ENCODE measurements at places on chromosomes 7 and 10. TPM values are rescaled to one million over a fixed set of nuclear protein-coding genes. Genes with fewer than 3 reads are reported as not detected.

GRCh38 chr7:151693140-151693539, 173.4 kb upstream of the RHEB start:
- no peak overlapping the region for H3K27ac ChIP-seq
- H3K27me3 ChIP-seq: no peaks in the 10 kb centered on the region
- H3K4me3 ChIP-seq: no peak overlapping the region

GRCh38 chr7:51080216-51080615, 236.4 kb downstream of the COBL start:
- no peak for DNase-seq
- H3K27ac ChIP-seq: no peak overlapping the region
- no peaks in the 10 kb centered on the region for H3K36me3 ChIP-seq
- H3K4me3 ChIP-seq: no peak overlapping the region
- H3K27me3 ChIP-seq: no peaks in the 10 kb centered on the region

GRCh38 chr10:57338823-57339558, 928.7 kb downstream of the IPMK start:
- DNase-seq: peak; percentile 5
- peaks cover 3% of the 10 kb centered on the region for H3K36me3 ChIP-seq
- no peaks in the 10 kb centered on the region for H3K4me1 ChIP-seq
- no peaks in the 10 kb centered on the region for H3K27me3 ChIP-seq
- H3K27ac ChIP-seq: no peak overlapping the region

GRCh38 chr7:110881721-110882120, 209.2 kb upstream of the LRRN3 start:
- no peak for DNase-seq
- no peaks in the 10 kb centered on the region for H3K4me1 ChIP-seq
- H3K27ac ChIP-seq: no peak overlapping the region
- no peaks in the 10 kb centered on the region for H3K36me3 ChIP-seq
- H3K27me3 ChIP-seq: no peaks in the 10 kb centered on the region

DNA sequence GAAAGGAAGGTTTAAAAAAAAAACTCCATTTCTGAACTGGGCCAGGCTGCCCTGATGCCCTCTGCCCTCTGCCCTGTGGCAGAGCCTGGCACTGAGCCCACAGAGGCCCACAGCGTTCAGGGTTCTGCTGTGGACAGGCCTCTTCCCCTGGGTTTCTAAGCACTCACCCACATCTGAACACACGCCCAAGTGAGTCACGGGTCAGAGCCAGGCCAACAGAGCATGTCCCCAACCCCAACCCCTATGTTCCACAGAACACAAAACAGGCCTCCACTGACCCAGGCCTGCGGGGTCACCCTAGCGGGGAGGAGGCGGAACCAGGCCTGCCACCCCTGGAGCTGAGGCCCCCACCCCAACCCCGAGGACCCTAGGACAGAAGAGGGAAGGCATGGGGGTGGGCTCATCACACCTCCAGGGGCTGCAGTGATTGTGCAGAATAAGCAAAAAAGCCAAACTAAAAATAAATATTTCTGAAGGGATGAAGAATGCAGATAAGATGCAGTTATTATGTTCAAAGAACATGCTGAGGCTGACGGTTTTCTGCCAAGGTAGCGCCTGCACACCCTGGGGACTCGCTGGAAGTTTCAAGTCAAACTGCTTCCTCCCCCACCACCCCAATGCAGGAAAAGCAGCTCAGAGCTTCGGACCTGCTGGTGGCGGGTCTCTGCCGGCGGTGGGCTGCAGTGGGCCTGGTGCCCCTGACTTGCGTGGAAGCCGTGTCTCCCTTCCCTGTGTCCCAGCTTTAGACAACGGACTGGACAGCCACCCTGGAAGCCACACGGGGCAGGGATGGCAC, 5.4 kb downstream of the WDR86 start:
- no peak for DNase-seq
- H3K27ac ChIP-seq: no peak overlapping the region
- H3K27me3 ChIP-seq: peaks cover 9% of the 10 kb centered on the region
- peaks cover 13% of the 10 kb centered on the region for H3K4me1 ChIP-seq
- no peak overlapping the region for H3K4me3 ChIP-seq
- peaks cover 3% of the 10 kb centered on the region for H3K36me3 ChIP-seq

DNA sequence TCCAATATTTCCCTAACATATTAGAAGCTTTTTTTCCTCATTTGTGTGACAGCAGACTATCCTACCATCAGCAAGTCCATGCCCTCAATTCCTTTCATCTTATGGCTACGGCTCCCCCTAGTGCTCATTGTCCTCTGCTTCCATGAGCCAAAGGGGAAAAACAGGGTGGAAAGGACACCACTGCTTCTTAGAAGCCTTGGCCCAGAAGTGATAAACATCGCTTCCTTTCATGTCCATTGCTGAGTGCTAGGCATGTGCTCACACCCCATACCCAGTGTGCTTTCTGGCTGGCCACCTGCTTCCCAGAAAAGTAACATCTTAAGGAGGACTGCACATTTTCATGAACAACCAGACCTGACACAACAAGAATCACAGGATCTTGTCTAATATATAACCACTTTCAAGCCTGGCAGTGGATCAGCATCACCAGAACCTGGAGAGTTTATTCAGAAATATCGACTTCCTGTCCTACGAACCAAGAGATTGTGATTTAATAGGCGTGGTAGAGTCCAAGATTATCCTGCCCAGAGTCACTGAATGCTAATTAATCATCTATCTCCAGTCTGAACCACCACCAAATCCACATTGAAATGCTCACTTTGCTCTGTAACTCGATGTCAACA, 650.5 kb upstream of the SORCS1 start:
- no peaks in the 10 kb centered on the region for H3K4me1 ChIP-seq
- H3K4me3 ChIP-seq: no peak overlapping the region
- no peaks in the 10 kb centered on the region for H3K27me3 ChIP-seq
- DNase-seq: no peak
- no peaks in the 10 kb centered on the region for H3K36me3 ChIP-seq

- H3K27me3 ChIP-seq: no peaks in the 10 kb centered on the region
- no peak overlapping the region for H3K4me3 ChIP-seq
- H3K4me1 ChIP-seq: peaks cover 27% of the 10 kb centered on the region
- no peaks in the 10 kb centered on the region for H3K36me3 ChIP-seq
Observed at GRCh38 chr10:63409465-63410027, 56.2 kb downstream of the JMJD1C start.

DNA sequence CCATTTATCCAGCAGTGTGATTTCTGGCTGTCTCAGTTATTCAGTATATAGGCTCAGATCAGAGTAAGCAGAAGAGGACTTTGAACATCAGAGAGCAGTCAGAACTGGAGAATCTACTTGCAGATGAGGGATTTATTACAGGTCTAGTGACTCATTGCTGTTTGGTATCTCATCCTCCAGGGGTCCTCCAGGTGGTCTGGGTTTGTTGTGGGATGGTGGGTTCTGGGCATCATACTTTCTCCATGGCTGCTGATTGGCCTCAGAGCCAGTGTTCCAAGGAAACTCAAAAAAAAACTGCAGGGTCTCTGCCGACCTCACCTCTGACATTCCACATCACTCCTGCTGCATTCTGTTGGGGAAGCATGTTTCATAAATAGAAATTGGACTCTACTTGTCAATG, 214.8 kb downstream of the CNTNAP2 start:
- no peaks in the 10 kb centered on the region for H3K36me3 ChIP-seq
- DNase-seq: no peak
- no peak overlapping the region for H3K4me3 ChIP-seq
- H3K27ac ChIP-seq: no peak overlapping the region

- no peak overlapping the region for H3K27ac ChIP-seq
- H3K4me3 ChIP-seq: no peak overlapping the region
- no peaks in the 10 kb centered on the region for H3K4me1 ChIP-seq
- DNase-seq: no peak
- H3K27me3 ChIP-seq: no peaks in the 10 kb centered on the region
Observed at GRCh38 chr10:98621630-98622029, 174.9 kb upstream of the HPS1 start.

GRCh38 chr7:158741294-158741666, 36.7 kb upstream of the NCAPG2 start:
- H3K36me3 ChIP-seq: peaks cover 15% of the 10 kb centered on the region
- H3K27me3 ChIP-seq: no peaks in the 10 kb centered on the region
- H3K4me1 ChIP-seq: peaks cover 14% of the 10 kb centered on the region
- H3K27ac ChIP-seq: no peak overlapping the region
- DNase-seq: no peak

DNA sequence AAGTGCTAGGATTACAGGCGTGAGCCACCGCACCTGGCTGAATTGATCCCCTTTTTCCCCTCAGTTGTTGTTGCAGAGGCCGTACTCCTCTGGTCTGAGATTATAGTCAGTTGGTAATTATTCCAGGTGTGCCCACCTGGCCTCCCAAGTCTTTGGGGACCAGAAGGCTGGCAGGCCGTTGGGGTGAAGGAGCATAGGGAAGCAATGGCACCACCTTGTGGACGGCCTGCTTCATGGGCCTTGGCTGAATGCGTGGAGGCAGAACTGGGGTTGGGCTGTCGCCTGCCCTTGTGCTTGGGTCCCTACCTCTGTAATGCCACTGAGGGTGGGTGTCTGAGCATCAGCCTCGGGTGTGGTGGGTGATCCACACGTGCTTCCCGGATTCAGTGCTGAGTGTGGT, 125.7 kb downstream of the RGS10 start:
- peak; percentile 74 for DNase-seq
- no peaks in the 10 kb centered on the region for H3K36me3 ChIP-seq
- no peaks in the 10 kb centered on the region for H3K27me3 ChIP-seq
- no peak overlapping the region for H3K4me3 ChIP-seq
- no peak overlapping the region for H3K27ac ChIP-seq
- H3K4me1 ChIP-seq: no peaks in the 10 kb centered on the region

- H3K27me3 ChIP-seq: peaks cover 66% of the 10 kb centered on the region
- peak; percentile 17 for DNase-seq
- H3K36me3 ChIP-seq: no peaks in the 10 kb centered on the region
- H3K4me1 ChIP-seq: peaks cover 18% of the 10 kb centered on the region
Observed at GRCh38 chr7:120856621-120857352, 1.2 kb downstream of the TSPAN12 start.

DNA sequence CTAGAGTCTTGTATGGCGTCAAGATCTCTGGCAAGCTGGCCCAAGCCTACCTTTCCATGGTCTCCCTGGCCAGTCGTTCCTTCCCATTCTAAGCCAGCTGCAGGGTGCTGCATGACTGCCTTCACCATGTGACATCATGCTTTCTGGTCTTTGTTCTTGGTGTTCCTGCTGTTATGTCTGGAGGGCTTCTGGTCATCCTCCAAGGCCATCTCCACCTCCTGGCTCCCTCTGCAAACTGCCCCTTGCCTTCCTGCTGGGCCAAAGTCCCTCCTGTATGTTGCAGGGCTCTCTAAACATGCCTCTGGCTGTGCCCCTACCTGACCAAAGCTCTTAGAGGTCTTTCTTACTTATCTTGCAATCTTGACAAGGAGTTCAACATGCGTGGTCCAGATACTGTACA, 44.4 kb upstream of the SHH start:
- H3K4me1 ChIP-seq: no peaks in the 10 kb centered on the region
- no peaks in the 10 kb centered on the region for H3K27me3 ChIP-seq
- no peak overlapping the region for H3K27ac ChIP-seq
- DNase-seq: no peak
- no peaks in the 10 kb centered on the region for H3K36me3 ChIP-seq
- no peak overlapping the region for H3K4me3 ChIP-seq

GRCh38 chr7:138402749-138403148, 57.3 kb upstream of the TRIM24 start:
- no peak overlapping the region for H3K27ac ChIP-seq
- H3K4me3 ChIP-seq: no peak overlapping the region
- H3K36me3 ChIP-seq: no peaks in the 10 kb centered on the region
- H3K27me3 ChIP-seq: no peaks in the 10 kb centered on the region
- DNase-seq: no peak

- H3K4me3 ChIP-seq: peak overlapping the region; percentile 78
- no peaks in the 10 kb centered on the region for H3K36me3 ChIP-seq
- DNase-seq: peak; percentile 44
- no peaks in the 10 kb centered on the region for H3K27me3 ChIP-seq
Observed at GRCh38 chr10:329361-330099, 194.3 kb downstream of the ZMYND11 start.

- no peaks in the 10 kb centered on the region for H3K4me1 ChIP-seq
- H3K27ac ChIP-seq: no peak overlapping the region
- no peaks in the 10 kb centered on the region for H3K36me3 ChIP-seq
- no peak for DNase-seq
- no peaks in the 10 kb centered on the region for H3K27me3 ChIP-seq
Observed at GRCh38 chr10:2262333-2262732, 525.0 kb upstream of the ADARB2 start.

DNA sequence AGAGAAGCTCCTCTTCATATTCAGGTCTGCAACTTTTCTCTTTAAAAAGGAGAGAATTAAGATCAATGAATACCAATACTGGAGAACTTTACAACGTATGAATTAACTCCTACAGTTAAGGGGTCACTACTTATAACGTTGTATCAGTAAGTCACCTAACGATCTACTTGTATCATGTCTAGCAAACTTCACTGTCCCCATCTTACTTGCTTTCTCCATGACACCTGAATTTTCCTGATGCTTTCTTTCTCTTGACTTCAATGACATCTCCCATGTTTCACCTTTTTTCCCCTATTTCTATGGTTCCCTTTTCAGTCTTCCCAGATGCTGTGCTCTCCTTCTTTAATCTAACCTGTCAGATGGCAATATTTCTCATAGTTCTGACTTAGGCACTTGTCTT, 19.6 kb downstream of the NAMPT start:
- no peak overlapping the region for H3K4me3 ChIP-seq
- H3K4me1 ChIP-seq: peaks cover 48% of the 10 kb centered on the region
- no peak for DNase-seq
- H3K27me3 ChIP-seq: no peaks in the 10 kb centered on the region

- DNase-seq: no peak
- no peaks in the 10 kb centered on the region for H3K4me1 ChIP-seq
- no peak overlapping the region for H3K27ac ChIP-seq
- no peak overlapping the region for H3K4me3 ChIP-seq
- peaks cover 8% of the 10 kb centered on the region for H3K27me3 ChIP-seq
Observed at GRCh38 chr7:87779806-87780205, 96.4 kb downstream of the SLC25A40 start.

DNA sequence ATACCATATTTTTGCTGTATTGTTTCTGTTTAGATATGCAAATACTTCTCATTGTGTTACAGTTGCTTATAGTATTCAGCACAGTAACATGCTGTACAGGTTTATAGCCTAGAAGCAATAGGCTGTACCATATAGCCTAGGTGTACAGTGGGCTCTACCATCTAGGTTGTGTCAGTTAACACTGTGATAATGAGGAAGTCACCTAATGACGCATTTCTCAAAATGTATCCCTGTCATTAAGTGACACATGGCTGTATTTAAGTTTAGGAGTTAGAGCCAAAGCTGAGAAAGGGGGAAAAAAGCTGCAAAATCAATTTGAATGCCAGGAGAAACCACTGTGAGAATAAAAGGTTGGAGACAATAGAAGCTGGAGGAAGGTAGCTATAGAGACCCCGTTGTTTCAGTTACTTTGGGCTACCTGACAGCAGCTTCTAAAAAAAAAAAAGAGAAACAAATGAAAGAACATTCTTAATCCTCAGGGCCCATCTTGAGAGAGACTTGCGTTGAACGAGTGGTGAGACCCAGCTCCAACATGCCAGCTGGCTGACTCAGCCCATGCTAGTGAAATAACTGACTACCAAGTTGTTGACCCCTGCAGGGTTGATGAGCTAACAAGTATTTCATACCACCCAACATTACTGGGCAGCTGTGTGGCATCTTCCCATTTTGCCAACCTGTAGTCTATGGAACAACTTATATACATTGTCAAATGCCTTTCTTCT, 8.7 kb downstream of the STARD3NL start:
- H3K36me3 ChIP-seq: peaks cover 7% of the 10 kb centered on the region
- peaks cover 48% of the 10 kb centered on the region for H3K4me1 ChIP-seq
- no peak for DNase-seq
- H3K4me3 ChIP-seq: no peak overlapping the region

ATG9B gene
- total RNA-seq: 10.1 TPM

CLDN3 gene
- not detected for total RNA-seq

LRRC4 gene
- 0.53 TPM for total RNA-seq

STRIP2 gene
- total RNA-seq: 73.5 TPM

PLAC9 gene
- total RNA-seq: not detected

AQP1 gene
- 0.60 TPM for total RNA-seq

TAS2R41 gene
- not detected for total RNA-seq

SOSTDC1 gene
- not detected for total RNA-seq
